ENCODE measurements at places on chromosomes 5 and 9.

DNA sequence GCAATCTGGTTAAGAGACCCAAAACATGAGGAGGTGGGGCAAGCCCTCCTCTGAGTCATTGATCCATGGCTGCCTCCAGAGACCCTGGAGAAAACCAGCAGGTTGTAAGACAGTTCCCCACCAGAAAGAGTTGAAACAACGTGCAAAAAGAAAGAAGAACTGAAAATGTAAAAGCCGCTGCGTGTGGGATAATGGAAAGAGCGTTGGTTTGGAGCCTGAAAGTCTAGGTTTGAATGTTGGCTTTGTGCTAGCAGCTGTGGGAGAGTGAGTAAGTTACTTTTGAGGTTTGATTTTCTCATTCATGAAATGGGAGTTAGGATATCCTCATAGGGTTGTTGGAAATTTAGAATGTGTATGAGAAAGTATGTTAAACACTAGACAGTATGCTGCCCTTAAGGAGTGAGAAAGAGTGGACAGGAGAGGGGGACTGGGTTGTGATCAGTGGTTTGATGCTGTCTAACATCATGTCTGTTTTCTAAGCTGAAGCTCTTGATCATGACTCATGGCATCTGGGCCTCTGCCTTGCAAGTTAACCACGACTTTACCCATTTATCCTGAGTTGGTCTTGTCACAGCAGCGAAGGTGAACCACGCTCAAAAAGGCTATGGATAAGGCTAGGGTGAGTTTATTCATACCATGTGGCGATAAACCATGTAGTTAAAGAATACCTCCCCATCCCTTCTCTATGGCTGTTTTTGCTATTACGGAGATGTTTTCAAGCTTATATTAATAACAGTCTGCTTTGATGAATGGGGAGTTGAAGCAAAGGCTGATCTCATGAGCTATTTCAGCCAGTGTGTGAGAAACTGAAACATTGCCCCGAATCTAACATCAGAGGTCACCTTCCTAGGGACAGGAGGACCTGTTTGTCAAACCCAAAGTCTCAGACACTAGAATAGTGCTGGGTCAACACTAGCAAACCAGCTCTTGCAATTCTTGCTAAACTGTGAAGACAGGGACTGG is 41.3 kb downstream of the ZNF366 start:
- peak; percentile 2 for DNase-seq

GRCh38 chr9:21590058-21590996 is 108.2 kb upstream of the IFNE start:
- DNase-seq: no peak

GRCh38 chr5:178545176-178545575 is 45.0 kb downstream of the COL23A1 start:
- no peak for DNase-seq

- DNase-seq: peak; percentile 41
These were observed 373.6 kb downstream of the ADGRV1 start for GRCh38 chr5:90932052-90932699.

GRCh38 chr5:67588389-67588788 is 391.8 kb upstream of the CD180 start:
- DNase-seq: no peak
